ENCODE measurements at places on chromosomes 4 and X. TPM values are rescaled to one million over a fixed set of nuclear protein-coding genes. Genes with fewer than 3 reads are reported as not detected.

Gene VGLL1
- total RNA-seq: not detected

Gene MAOA
- total RNA-seq: 21.4 TPM

Gene HELQ
- 17.9 TPM for total RNA-seq

Gene P2RY4
- total RNA-seq: not detected

Gene TCEAL7
- total RNA-seq: 25.2 TPM

Gene FAM9A
- not detected for total RNA-seq

Gene MAGEC2
- not detected for total RNA-seq

Gene EMD
- 24.4 TPM for total RNA-seq

Gene MBNL3
- 1.8 TPM for total RNA-seq

Gene REPS2
- 0.37 TPM for total RNA-seq

Gene MGARP
- 52.5 TPM for total RNA-seq

Gene MND1
- total RNA-seq: 6.9 TPM

Gene CXCL9
- total RNA-seq: not detected

Gene PRPS1
- total RNA-seq: 23.3 TPM

Gene PNMA5
- not detected for total RNA-seq

Gene LGI2
- 1.6 TPM for total RNA-seq

Gene TAB3
- 5.0 TPM for total RNA-seq

Gene CT55
- total RNA-seq: not detected

Gene BCLAF3
- 7.0 TPM for total RNA-seq

Gene DUSP21
- total RNA-seq: not detected

Gene CCNG2
- total RNA-seq: 22.7 TPM

Gene PABPC5
- 1.8 TPM for total RNA-seq

Gene ADH6
- total RNA-seq: not detected

Gene FOXP3
- total RNA-seq: not detected

Gene MORC4
- total RNA-seq: 31.8 TPM

Gene MTHFD2L
- total RNA-seq: 11.9 TPM

Gene ESX1
- not detected for total RNA-seq

Gene ADAM29
- total RNA-seq: not detected

Gene CNGA2
- not detected for total RNA-seq

Gene PNMA3
- total RNA-seq: 0.06 TPM

Gene RTL9
- 0.06 TPM for total RNA-seq
